ENCODE measurements at places on chromosomes 7 and 10. TPM values are rescaled to one million over a fixed set of nuclear protein-coding genes. Genes with fewer than 3 reads are reported as not detected.

GJD4 gene
- total RNA-seq: not detected

SUN3 gene
- total RNA-seq: not detected

TAS2R3 gene
- total RNA-seq: not detected

- no peaks in the 10 kb centered on the region for H3K27me3 ChIP-seq
- no peaks in the 10 kb centered on the region for H3K36me3 ChIP-seq
- DNase-seq: no peak
- H3K4me1 ChIP-seq: no peaks in the 10 kb centered on the region
Observed at GRCh38 chr10:676178-676577, 13.3 kb downstream of the DIP2C start.

- H3K4me3 ChIP-seq: no peak overlapping the region
- H3K27ac ChIP-seq: no peak overlapping the region
- H3K27me3 ChIP-seq: no peaks in the 10 kb centered on the region
- no peaks in the 10 kb centered on the region for H3K4me1 ChIP-seq
- DNase-seq: no peak
Observed at GRCh38 chr7:41574377-41574776, 128.5 kb downstream of the INHBA start.

GRCh38 chr7:55641811-55642210 lies 69.5 kb upstream of the VOPP1 start:
- no peak for DNase-seq
- H3K4me1 ChIP-seq: peaks cover 4% of the 10 kb centered on the region
- H3K36me3 ChIP-seq: no peaks in the 10 kb centered on the region
- H3K4me3 ChIP-seq: no peak overlapping the region
- no peak overlapping the region for H3K27ac ChIP-seq

GRCh38 chr7:141220263-141220880 lies 146.5 kb downstream of the TMEM178B start:
- no peaks in the 10 kb centered on the region for H3K27me3 ChIP-seq
- no peaks in the 10 kb centered on the region for H3K4me1 ChIP-seq
- H3K27ac ChIP-seq: no peak overlapping the region
- no peak for DNase-seq
- H3K36me3 ChIP-seq: no peaks in the 10 kb centered on the region
- no peak overlapping the region for H3K4me3 ChIP-seq

DNA sequence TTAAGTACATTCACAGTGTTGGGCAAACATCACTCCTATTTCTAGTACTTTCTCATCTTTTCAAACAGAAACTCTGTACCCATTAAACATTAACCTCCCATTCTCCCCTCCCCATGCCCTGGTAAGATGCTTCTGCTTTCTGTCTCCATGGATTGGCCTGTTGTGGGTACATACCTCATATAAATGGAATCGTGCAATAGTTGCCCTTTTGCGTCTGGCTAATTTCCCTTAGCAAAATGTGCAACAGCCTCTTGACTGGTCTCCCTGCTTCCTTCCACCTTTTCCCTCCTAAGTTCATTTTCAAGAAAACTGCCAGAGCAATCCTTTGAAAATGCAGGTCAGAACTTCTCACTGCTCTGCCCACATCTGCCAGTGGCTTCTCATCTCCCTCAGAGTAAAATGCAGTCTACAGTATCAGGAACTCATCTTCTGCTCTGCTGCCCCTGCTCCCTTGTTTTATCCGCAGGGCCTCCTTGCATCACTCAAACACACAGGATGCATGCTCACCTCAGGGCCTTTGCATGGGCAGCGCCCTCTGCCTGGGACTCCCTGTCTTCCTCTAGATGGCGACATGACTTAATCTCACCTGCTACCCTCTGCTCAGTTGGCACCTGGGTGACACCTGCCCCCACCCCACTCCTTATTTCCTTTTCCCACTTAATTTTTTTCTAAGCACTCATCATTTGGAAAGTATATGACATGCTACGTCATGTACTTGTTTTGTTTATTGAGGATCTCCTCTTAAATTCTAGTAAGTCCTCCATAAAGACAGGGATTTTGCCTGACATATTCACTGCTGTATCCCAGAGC lies 44.3 kb upstream of the ECHDC3 start:
- DNase-seq: no peak
- H3K4me3 ChIP-seq: no peak overlapping the region
- peaks cover 24% of the 10 kb centered on the region for H3K4me1 ChIP-seq
- H3K27ac ChIP-seq: no peak overlapping the region

DNA sequence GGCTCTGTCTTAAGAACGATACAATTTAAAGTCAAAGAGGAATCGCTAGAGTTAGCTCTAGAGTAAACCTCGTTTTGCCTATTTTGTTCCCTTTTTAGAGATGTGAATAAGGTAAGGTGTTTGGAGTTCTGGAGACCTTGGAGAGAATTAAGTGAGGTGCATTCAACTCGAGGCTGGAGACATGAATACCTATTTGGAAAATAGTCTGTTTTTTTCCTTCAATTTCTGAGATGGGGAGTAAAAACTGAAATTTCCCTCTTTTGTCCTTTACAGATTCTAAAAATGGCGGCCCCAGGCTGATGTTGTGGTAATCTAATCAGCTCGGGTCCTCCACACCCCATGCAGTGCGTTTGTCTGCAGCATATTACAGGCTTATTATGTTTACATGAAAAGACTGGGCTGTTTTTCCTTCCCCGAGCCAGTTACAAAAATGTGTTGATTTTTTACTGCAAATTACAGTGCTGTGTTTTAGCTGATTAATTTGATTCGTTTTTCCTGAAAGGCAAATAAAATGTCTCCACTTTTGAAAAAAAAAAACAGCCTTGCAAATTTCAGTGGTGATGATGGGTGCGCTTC lies 1.5 kb downstream of the KMT2E start:
- H3K27me3 ChIP-seq: no peaks in the 10 kb centered on the region
- peak overlapping the region; percentile 99 for H3K27ac ChIP-seq
- no peaks in the 10 kb centered on the region for H3K36me3 ChIP-seq
- H3K4me1 ChIP-seq: peaks cover 16% of the 10 kb centered on the region
- peak overlapping the region; percentile 97 for H3K4me3 ChIP-seq

DNA sequence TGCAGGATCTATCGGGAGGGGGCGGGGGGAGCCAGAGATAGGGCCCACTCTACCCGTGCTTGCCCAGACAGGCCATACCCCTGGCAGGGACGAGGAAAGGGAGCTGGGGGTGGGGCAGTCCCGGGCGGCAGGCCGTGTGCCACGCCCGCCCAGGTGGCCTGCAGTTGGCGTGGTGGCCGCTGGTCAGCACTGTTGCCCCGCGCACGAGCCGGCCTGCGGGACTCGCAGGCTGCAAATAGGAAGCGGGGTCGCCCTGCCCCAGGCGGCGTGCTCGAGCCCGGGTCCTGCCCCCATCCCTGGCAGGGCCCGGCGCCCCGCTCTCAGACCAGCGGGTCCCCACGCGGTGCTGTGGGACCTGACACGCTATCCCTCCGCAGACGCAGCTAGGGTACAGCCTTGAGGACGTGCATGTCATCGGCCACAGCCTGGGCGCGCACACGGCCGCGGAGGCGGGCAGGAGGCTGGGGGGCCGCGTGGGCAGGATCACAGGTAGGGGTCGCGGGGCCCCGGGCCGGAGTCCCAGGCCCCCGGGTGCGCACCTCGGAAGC lies 6.7 kb downstream of the PNLIPRP2 start:
- no peaks in the 10 kb centered on the region for H3K36me3 ChIP-seq
- H3K27ac ChIP-seq: no peak overlapping the region
- no peak for DNase-seq
- H3K4me3 ChIP-seq: no peak overlapping the region
- H3K27me3 ChIP-seq: no peaks in the 10 kb centered on the region

ADAM12 gene
- 1.8 TPM for total RNA-seq

- peaks cover 21% of the 10 kb centered on the region for H3K4me1 ChIP-seq
- H3K27ac ChIP-seq: no peak overlapping the region
- DNase-seq: no peak
- H3K4me3 ChIP-seq: no peak overlapping the region
Observed at GRCh38 chr7:7817748-7818147, 99.3 kb upstream of the RPA3 start.

EMX2 gene
- not detected for total RNA-seq

DNA sequence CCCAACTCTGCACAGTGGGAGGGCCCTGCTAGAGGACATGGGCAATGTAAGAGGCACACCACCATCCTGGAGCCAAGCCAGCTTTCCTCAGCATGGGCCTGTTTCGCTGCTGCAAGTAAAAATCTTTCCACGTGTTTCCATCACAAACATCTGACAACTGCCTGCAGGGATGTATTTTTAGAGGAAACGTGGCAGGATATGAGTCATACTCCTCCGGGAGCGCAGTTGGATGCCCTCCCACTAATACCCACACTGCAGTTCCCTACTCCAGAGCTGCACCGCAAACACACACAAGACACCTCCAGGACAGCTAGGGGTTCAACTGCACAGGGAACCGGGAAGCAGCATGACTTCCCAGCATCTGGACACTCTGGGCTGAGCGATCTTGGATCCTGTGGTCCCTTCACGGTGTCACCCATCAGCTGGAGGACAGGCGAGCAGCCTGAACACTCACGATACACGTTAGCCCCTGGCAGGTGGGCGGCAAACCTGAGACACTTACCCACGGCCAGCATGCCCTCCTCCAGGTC lies 26.1 kb downstream of the PLAC9 start:
- no peaks in the 10 kb centered on the region for H3K27me3 ChIP-seq
- DNase-seq: no peak
- H3K4me1 ChIP-seq: no peaks in the 10 kb centered on the region

GRCh38 chr10:69229616-69229916 lies 9.4 kb downstream of the HKDC1 start:
- H3K4me3 ChIP-seq: peak overlapping the region; percentile 46
- peak overlapping the region; percentile 94 for H3K27ac ChIP-seq
- peaks cover 64% of the 10 kb centered on the region for H3K4me1 ChIP-seq
- no peak for DNase-seq
- H3K36me3 ChIP-seq: no peaks in the 10 kb centered on the region
- H3K27me3 ChIP-seq: no peaks in the 10 kb centered on the region

GRCh38 chr7:120785095-120785494 lies 72.8 kb downstream of the TSPAN12 start:
- no peaks in the 10 kb centered on the region for H3K36me3 ChIP-seq
- H3K4me3 ChIP-seq: no peak overlapping the region
- H3K27me3 ChIP-seq: no peaks in the 10 kb centered on the region

DNA sequence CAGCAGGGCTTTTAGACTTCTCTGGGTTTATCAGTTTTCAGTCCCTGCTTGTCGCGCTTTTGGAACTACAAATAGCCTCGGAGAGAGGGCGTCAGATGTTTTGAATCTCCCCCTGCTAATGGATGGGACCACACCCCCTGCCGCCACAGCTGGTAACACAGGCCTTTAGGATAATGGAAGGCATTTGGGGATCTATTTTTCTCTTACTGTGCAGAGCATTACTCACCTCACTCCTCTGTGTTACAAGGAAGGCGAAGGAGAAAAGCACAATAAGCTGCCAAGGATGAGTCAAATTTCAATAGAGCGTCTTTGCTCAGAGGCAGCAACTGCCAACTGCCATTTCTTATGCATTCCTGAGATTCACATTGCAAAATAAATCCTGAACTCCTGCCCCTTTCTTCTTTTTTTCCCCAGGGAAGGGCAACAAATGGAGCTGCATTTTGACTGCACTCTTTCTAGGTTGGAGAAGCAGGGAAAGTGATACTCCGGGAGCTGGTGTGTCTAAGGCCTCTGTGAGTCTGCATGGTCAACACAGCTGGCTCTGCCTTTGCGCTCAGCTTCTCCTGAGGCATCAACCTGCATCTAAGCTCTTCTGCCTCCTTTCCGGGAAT lies 31.5 kb upstream of the SMNDC1 start:
- H3K36me3 ChIP-seq: no peaks in the 10 kb centered on the region
- no peak overlapping the region for H3K27ac ChIP-seq
- no peak overlapping the region for H3K4me3 ChIP-seq
- H3K4me1 ChIP-seq: peaks cover 10% of the 10 kb centered on the region
- no peak for DNase-seq
- H3K27me3 ChIP-seq: no peaks in the 10 kb centered on the region

DNA sequence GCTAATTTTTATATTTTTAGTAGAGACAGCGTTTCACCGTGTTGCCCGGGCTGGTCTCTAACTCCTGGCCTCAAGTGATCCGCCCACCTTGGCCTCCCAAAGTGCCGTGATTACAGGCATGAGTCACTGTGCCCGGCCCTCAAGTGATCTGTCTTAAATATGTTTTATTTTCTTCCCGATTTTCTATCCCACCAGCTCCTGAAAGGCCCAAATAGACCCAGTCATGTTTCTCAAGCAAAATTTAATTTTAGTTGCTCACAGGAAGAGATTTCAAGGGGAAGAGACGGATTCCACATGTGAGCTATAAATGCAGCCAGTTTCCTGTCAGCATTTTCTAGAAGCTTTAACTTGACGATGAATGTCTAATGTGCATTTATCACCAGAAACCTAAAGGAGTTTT lies 12.0 kb downstream of the DENND10 start:
- H3K27me3 ChIP-seq: no peaks in the 10 kb centered on the region
- H3K27ac ChIP-seq: no peak overlapping the region
- no peak overlapping the region for H3K4me3 ChIP-seq

DNA sequence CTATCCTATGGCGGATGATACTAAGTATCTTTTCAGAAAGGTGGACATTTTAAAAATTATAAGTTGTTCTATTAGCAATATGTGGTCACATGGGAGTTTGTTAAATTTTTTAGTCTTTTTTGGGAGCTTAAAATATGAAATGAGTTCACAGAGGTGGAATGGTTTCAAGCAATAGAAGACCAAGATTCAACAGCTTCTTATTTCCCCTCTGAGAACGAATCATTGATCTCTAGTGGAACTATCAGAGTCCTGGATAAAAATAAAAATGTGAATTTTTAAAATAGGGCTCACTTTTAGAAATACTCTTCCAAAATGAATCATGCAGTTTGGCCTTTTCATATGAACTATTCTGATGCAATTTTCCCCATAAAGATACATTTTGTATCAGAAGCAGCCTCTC lies 467.7 kb upstream of the KLF6 start:
- H3K27me3 ChIP-seq: no peaks in the 10 kb centered on the region
- no peaks in the 10 kb centered on the region for H3K4me1 ChIP-seq
- H3K4me3 ChIP-seq: no peak overlapping the region
- no peaks in the 10 kb centered on the region for H3K36me3 ChIP-seq

SEMA3E gene
- total RNA-seq: not detected

- H3K4me3 ChIP-seq: no peak overlapping the region
- H3K36me3 ChIP-seq: no peaks in the 10 kb centered on the region
- peaks cover 4% of the 10 kb centered on the region for H3K4me1 ChIP-seq
- no peaks in the 10 kb centered on the region for H3K27me3 ChIP-seq
- H3K27ac ChIP-seq: no peak overlapping the region
Observed at GRCh38 chr7:131225619-131226513, 101.8 kb upstream of the MKLN1 start.

DNA sequence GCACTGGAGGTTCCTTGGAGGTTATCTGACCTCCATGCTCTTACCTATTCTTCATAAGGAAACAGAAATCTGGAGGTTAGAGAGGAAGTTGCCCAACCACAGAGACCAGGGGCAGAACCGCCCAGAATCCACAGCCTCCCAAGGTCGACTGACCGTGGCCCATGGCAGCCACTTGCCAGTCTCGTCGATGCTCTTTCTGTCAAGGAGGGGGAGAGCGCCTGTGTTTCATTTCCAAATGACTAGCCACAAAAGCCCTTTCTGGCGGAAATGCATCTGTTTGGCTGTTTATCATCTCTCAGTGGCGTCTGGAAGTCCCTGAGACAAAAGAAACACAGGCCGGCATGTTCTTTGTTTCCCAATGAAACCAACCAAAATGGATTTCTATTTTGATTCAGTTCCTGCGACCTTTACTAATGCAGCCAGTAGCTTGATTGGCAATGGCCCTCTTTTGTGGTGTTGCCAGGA lies 2.9 kb downstream of the RAMP3 start:
- no peaks in the 10 kb centered on the region for H3K36me3 ChIP-seq
- H3K27ac ChIP-seq: no peak overlapping the region
- peaks cover 4% of the 10 kb centered on the region for H3K4me1 ChIP-seq
- peaks cover 4% of the 10 kb centered on the region for H3K27me3 ChIP-seq
